H9 (cell line): ENCODE measurements at places on chromosomes 3 and 15. TPM values are rescaled to one million over a fixed set of nuclear protein-coding genes. Genes with fewer than 3 reads are reported as not detected.
A peak's percentile ranks its signal among the peaks of the same experiment; 100 is the strongest.

Gene MST1R
- total RNA-seq, result 4.9 and 5.3 TPM in 2 replicates

DNA sequence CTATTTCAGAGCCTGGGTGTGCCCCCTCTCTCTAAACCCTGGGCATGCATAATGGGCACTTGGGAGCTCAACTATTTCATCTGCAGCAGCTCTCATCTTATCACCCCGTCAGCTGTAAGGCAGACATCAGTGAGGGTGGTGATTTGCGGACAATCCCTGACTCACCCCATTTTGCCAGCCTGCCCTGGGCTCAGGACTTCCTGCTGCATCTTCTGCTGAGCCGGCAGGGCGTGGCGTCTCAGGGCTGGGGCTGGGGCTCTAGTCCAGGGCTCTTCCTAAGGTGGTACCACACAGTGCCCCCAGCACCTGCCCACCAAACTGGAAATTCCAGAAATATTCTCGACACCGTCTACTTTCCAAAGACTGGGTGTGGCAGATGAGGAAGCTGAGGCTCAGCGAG is 925 bp upstream of the PSTPIP1 start:
- no peaks in the 10 kb centered on the region for H3K36me3 ChIP-seq
- H3K27me3 ChIP-seq, result no peaks in the 10 kb centered on the region
- no peak overlapping the region for H3K27ac ChIP-seq
- no peak for DNase-seq

- DNase-seq, result no peak
- H3K27me3 ChIP-seq, result no peaks in the 10 kb centered on the region
- no peaks in the 10 kb centered on the region for H3K36me3 ChIP-seq
These were observed 17.0 kb downstream of the ACAP2 start for GRCh38 chr3:195425849-195426248.

DNA sequence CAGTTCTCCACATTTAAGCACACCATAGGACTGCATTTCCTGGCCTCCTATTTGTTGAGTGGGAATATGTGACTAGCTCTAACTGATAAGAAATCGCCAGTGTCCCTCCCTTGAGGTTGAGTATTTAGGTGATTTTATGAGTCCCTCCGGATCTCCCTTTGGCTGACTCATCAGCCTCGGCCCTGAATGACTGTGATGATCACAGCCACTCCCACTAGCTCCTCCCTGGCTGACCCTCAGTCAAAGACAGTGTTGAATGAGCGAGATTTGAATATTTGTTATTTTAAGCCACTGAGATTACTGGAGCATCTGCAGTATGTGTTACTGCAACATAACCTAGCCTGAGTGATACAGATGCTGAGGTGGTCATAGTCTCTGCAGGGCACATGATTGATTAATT is 515.3 kb downstream of the EPHB1 start:
- peaks cover 3% of the 10 kb centered on the region; the same call in 1 of the 2 replicates for H3K4me1 ChIP-seq
- no peak overlapping the region for H3K4me3 ChIP-seq
- H3K27ac ChIP-seq, result no peak overlapping the region

DNA sequence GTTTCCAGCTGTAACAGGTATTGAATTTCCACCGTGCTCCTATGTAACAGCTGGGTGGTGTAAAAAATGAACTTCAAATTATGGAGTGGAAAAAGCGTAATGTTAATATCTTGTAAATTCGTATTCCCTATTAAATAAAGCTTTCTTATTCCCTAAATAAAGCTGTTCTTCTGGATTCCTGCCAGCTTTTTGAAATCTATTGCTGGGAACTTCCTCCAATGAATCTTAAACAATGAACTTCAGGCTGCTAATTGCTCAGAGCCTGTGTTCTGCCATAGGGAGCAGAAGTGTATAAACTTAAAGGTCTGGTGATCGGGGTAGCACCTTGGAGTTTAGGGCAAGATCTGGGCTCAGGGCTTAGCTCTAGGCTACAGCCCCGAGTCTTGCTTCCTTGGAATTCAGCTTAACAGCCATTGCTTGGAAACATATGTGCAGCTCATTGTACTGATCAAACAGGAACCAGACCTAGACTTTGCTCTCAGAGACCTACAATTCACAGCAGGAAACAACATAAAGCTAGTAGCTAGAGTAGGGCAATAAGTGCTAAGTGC is 1.4 kb downstream of the ARL14 start:
- H3K4me1 ChIP-seq, result peaks cover 8% of the 10 kb centered on the region; the same call in 1 of the 2 replicates
- no peak overlapping the region for H3K27ac ChIP-seq
- no peaks in the 10 kb centered on the region for H3K36me3 ChIP-seq
- DNase-seq, result no peak
- H3K27me3 ChIP-seq, result no peaks in the 10 kb centered on the region
- no peak overlapping the region for H3K4me3 ChIP-seq

DNA sequence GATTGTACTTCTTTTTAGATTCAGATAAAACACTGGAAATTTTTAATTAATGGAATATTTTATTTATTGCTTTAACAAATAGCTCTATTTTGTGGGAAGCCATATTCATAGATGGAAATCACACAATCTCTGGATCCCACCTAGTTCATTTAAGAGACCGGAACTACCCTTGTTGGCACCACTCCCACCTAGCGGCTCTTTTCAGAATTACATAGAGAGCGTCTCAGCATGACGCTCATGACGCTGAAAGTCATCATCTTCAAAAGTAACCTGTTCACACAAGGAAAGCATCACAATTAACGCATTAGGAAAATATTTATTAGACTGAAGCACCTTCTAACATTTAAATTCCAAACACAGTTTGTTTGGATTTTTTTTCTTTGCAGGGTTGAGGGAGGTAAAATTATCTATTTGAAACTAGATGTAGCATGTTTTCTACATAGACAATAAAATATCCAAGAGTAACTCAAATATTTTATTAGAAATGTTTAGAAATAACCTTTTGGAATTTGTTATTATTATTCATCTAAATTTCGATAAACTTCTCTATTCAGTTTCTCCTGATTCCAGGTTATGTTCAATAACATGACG is 214.9 kb upstream of the ARRDC4 start:
- H3K36me3 ChIP-seq, result no peaks in the 10 kb centered on the region
- H3K4me1 ChIP-seq, result no peaks in the 10 kb centered on the region; the same call in 1 of the 2 replicates
- H3K27me3 ChIP-seq, result no peaks in the 10 kb centered on the region
- peak; percentile 49 for DNase-seq

- H3K4me3 ChIP-seq, result no peak overlapping the region
- no peak for DNase-seq
- no peaks in the 10 kb centered on the region for H3K4me1 ChIP-seq
- H3K27me3 ChIP-seq, result no peaks in the 10 kb centered on the region
- H3K27ac ChIP-seq, result no peak overlapping the region
These were observed 11.9 kb downstream of the CFAP161 start for GRCh38 chr15:81146006-81146405.

GRCh38 chr15:43552986-43553385 is 35.6 kb downstream of the MAP1A start:
- no peaks in the 10 kb centered on the region for H3K27me3 ChIP-seq
- H3K4me3 ChIP-seq, result no peak overlapping the region; the same call in 2 of the 3 replicates
- DNase-seq, result no peak
- H3K4me1 ChIP-seq, result no peaks in the 10 kb centered on the region
- no peak overlapping the region for H3K27ac ChIP-seq
- H3K36me3 ChIP-seq, result peaks cover 6% of the 10 kb centered on the region; the same call in 1 of the 2 replicates

- H3K36me3 ChIP-seq, result peaks cover 12% of the 10 kb centered on the region; the same call in 1 of the 2 replicates
- no peak overlapping the region for H3K4me3 ChIP-seq
- DNase-seq, result no peak
These were observed 8.9 kb downstream of the SEMA5B start for GRCh38 chr3:123018683-123019082.
